ENCODE measurements at places on chromosomes 7 and 10.
A peak's percentile ranks its signal among the peaks of the same experiment; 100 is the strongest.

- DNase-seq = no peak
These were observed 490.2 kb upstream of the IGFBP3 start for GRCh38 chr7:46411236-46411635.

DNA sequence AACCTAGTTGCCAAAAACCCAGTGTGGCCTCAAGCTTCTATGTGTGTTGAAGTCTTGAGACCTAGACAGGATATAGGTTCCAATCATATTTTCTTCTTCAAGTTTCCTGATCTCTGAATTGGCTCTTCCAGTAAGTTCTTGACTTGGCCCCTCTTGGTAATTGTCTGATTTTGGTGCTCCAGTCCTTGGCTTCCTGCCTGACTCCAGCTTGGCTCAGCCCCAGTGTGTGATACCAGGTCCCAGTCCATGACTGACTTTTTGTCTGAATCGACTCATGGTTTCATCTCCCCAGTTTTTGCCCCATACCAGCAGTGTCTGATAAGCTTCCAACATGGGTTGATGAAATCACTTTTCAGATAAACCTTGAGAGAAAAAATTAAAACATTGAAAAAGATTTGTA, 72.3 kb downstream of the FAS start:
- DNase-seq = no peak

DNA sequence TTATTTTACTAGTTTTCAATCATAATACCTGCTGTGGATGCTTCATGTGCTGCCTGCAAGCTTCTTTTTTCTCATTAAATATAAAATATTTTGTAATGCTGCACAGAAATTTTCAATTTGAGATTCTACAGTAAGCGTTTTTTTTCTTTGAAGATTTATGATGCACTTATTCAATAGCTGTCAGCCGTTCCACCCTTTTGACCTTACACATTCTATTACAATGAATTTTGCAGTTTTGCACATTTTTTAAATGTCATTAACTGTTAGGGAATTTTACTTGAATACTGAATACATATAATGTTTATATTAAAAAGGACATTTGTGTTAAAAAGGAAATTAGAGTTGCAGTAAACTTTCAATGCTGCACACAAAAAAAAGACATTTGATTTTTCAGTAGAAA, 103.0 kb downstream of the PTEN start:
- no peak for DNase-seq

DNA sequence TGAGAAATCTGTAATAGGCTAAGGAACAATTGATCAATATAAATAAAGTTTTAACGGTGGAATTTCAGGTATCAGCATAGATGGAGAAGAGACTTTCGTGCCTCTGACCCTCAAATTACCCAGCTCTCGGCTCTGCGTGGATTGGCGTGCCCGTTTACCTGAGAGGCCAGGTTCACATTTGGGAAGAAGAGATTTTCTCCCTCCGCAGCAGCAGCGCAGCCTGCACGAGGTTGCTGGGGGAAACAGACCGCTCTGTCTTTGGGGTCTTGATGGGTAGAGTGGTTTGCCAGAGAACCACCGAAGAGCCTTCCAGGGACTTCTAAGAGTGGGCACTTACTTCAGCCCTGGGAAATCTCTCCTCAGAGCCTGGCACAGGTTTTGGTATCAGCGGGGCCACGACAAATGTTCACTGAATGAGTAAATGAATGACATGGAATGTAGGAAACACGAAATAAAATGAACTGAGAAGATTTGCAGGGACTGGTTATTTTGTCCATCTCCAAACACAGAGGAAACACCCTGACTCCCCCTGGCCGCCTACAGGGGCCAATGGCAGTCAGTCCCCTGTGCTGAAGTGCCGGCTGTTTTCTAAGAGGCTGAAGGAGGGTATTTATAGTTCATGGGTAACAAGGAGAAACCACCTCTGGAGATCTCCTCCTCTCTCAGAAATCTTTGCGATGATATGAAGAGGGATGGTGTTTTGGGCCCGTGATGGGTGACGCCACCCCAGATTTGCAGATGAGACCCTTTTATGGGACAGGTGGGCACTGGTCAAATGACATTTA, 338.5 kb downstream of the ADARB2 start:
- no peak for DNase-seq

- no peak for DNase-seq
These were observed 5.8 kb upstream of the FHIP2A start for GRCh38 chr10:114815791-114816190.

DNA sequence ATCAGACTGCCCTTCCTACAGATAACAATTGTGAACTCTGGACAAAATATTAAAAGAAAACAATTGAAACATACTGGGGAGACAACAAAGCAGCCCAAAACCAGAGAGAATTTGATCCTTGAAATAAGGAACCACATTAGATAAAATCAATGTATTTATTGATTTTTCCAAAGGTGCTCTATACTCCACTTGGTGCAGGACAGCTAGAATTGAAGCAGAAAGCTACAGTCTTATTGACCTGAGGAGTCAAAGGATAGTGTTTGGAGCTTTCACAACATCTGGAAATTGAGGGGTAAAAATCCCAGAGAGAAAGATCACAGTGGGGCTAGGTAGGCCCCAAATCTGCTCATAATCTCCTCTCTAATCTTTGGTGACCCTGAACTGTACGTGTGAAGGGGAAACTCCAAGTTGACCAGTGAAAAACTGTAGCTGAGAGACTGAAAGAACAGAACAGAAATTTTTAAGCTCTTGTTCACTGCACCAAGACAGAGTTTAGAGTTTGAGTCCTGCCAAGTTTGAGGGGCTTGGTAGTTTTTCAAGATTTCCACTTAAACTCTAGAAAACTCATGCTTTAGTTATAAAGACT, 70.2 kb downstream of the SAMD9 start:
- no peak for DNase-seq

DNA sequence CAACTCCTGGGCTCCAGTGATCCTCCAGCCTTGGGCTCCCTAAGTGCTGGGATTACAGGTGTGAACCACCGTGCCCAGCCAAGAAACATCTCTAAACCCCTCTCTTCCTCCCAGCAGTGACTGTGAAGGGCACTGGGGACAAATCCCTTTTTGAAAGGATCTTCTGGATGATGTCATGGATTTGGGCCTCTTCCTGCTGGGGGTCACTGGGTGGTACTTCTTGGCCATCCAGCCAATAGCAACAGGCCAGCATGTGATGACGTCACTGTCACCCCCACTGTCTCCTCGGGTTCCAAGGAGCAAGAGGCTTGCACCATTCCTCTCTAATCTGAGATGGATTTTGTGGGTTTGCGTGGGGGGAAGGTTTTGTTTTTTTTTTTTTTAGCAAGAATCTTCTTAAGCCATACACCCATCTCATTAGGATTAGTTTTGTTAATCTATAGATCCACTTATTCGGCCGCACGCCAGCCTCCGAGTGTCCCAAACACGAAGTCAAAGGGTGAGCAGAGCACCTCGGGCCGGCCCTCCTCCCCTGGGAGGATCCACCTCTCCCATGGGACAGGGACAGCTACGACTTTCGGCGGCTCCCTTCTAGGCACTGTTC, 29.4 kb upstream of the TNRC18 start:
- DNase-seq = peak; percentile 27

GRCh38 chr7:101772508-101773211, 44.8 kb upstream of the CUX1 start:
- DNase-seq = no peak

- no peak for DNase-seq
These were observed 95.0 kb downstream of the FAM53B start for GRCh38 chr10:124649214-124649613.

- no peak for DNase-seq
These were observed 187.4 kb upstream of the PDE1C start for GRCh38 chr7:32257621-32258020.

- DNase-seq = no peak
These were observed 2.9 kb downstream of the MACROH2A2 start for GRCh38 chr10:70055550-70055949.

DNA sequence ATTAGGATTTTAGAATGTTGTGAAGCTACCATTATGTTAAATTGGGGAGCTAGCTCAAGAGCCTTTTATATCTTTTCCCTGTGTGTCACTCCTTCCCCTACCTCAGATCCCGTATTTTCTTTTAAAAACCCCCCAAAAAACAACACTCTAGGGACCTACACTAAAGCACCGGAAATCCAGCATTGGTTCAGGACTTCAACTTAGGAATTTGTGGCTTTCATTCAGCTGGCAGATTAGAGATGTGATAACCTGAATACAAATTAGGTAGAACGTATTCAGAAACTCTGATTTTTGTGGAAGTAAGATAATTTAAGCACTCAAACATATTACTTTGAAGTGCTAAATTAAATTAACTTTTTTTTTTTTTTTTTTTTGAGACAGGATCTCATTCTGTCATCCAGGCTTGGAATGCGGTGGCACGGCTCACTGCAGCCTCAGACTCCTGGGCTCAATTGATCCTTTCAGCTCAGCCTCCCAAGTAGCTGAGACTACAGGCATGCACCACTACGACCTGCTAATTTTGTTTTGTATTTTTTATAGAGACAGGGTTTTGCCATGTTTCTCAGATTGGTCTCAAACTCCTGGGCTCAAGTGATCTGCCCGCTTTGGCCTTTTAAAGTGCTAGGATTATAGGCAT, 6.8 kb downstream of the TBC1D12 start:
- no peak for DNase-seq

GRCh38 chr7:111860248-111860647, 298.0 kb upstream of the IMMP2L start:
- DNase-seq = no peak

DNA sequence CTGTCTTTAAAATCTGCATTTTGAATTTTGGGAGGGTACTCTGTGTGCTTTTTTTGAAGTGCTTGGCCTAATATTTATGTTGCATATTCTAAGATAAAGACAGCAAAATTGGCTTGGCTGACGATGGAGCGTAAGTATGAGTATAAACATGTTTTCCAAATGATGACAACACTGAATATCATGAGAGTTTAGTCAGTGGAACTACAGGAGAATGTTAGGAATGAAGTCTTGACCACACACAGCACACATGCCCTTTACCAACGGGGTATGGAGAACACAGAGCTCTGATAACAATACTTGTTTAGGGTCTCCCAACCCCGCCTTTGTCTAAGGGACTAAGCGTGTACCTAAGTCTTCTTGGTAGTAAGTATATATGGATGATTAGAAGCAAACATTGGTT, 253.9 kb upstream of the FZD8 start:
- DNase-seq = no peak
